ENCODE measurements at places on chromosomes 11 and 22. TPM values are rescaled to one million over a fixed set of nuclear protein-coding genes. Genes with fewer than 3 reads are reported as not detected.

DNA sequence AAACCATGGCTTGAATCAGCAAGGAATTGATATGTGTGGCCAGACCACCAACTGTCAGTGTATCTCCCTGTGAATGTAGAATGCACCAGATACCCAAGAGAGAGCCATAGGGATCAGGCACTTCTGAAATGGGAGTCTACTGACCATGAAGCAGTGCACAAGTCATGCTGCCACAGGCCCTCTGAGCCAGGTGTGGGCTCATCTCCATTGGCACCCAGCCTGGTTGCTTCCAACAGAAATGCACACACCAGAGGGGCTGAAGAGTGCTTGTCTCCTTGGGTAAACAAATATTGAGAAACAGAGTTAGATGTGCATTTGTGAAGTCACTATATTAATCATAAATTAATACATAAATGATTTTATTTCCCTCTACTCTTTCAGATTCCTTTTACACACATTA is 28.4 kb upstream of the PANX1 start:
- DNase-seq, result peak; percentile 23

DUSP8 gene
- total RNA-seq, result 2.4 TPM

DNA sequence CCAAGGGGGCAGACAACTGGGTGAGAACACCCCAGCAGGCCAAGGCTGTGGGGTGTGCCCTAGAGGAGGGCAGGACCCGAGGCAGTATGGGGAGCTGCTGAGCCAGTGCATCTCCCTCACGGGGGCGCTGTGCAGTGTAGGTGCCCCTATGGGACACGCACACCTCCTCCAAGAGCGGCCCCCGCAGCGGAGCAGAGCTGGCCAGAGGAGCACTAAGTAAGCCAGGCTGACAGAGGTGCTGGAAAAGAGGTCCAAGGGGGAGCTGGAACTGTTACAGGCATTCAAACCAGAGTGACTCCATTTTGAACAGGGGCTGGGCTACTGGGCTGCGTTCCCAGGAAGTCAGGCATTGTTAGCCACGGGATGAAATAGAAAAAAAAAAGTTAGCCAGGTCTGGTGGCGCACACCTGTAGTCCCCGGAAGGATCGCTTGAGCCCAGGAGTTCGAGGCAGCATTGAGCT is 41.8 kb downstream of the TST start:
- peak; percentile 6 for DNase-seq

OR52A1 gene
- not detected for total RNA-seq

DENND6B gene
- 1.7 TPM for total RNA-seq

- no peak for DNase-seq
These were observed 50.1 kb upstream of the MUC15 start for GRCh38 chr11:26622181-26622580.

DNA sequence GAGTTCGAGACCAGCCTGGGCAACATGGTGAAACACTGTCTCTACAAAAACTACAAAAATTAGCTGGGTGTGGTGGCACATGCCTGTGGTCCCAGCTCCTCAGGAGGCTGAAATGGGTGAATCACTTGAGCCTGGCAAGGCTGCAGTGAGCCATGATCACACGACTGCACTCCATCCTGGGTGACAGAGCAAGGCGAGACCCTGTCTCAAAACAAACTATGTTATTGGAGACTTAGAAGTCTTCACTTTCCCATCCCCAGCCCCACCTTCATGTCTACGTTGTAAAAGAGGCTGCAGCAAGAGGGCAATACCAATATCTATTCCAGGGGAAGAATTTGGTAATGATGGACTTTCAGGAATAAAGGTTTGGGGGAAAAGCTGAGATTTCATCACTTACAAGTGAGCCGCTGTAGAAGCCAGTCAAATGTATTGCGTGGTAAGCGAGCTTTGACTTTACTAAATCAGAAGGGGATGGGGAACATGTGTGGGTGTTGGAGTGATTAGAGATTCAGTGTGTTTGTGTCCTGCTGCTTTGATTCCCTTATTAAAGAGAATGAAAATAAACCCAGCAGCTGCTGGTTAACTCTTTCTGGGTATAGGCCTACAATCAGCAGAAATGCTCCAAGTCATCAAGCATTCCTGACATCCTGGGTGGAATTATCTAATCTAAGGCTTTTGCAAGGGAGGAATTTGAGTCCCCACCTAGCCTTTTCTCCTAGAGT is 53.7 kb downstream of the UBASH3B start:
- peak; percentile 85 for DNase-seq

PYGM gene
- total RNA-seq, result 0.95 TPM

GRCh38 chr11:96448225-96448624 is 58.4 kb downstream of the JRKL start:
- DNase-seq, result no peak

GRCh38 chr11:67496113-67496512 is 9.1 kb downstream of the PITPNM1 start:
- no peak for DNase-seq

CNGA4 gene
- 0.51 TPM for total RNA-seq

POTEH gene
- total RNA-seq, result not detected

APOA5 gene
- not detected for total RNA-seq

DNA sequence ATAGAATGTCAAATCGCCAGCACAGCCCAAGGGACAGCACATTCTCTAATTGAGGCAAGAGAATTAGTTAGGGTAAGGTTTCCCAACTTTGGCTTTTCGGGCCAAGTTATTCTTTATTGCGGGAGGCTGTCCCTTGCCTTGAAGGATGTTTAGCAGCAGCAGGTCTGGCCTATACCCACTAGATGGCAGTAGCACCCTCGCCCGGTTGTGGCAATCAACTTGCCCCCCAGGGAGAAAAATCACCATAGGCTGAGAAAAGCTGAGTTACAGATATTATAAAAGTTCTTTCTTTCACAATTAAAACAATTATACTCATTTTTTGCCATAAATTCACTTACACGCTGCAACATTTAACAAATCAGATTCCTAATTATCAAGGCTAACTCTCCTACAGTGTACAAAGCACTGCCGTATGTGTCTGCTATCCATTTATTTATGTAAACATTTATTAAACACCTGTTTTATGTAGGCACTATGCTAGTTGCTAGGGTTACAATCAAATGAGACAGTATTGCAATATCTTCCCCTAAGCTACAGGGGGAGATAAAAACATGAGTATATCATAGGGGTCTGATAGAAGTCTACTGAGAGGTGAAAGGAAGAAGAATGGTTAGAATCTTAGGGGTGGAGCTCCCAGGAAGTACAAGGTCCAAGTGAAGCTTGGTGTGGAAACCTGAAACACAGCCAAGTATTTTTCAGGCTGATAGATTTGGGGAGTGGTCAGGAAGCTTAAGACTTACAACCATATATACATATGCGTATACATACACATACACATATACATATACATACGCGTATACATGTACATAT is 452.3 kb downstream of the RAB38 start:
- peak; percentile 64 for DNase-seq

CCDC89 gene
- 0.55 TPM for total RNA-seq

GRCh38 chr22:20965104-20965887 is 1.8 kb upstream of the AIFM3 start:
- DNase-seq, result no peak

APOL3 gene
- not detected for total RNA-seq

DNA sequence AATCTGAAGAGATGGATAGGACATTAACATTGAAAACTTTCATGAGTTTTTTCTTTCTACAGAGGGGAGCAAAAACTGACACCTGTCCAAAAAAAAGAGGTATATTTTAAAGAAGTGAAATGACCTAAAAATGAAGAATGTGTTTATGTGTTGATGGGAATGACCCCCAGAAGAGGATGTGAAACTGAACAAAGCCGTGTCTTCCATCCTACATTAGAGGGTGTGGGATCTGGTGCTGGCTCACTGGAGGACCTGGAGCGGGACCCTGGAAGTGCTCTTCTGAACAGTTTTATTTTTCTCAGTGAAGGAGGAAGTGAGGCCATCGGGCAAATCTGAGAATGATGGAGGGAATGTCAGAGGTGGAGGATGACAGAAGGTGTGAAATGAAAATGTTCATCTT is 470.1 kb downstream of the NTM start:
- DNase-seq, result no peak

- DNase-seq, result no peak
These were observed 197.1 kb downstream of the CTTN start for GRCh38 chr11:70595452-70595851.

KRTAP5-10 gene
- total RNA-seq, result not detected

UQCR10 gene
- 196 TPM for total RNA-seq

GRCh38 chr11:94731880-94732601 is 36.1 kb upstream of the AMOTL1 start:
- peak; percentile 90 for DNase-seq

P2RY2 gene
- total RNA-seq, result 72.9 TPM

GRCh38 chr22:36386351-36386899 is 1.3 kb downstream of the MYH9 start:
- DNase-seq, result no peak

Data from PC-3 (cell line).